ENCODE measurements at places on chromosomes 12 and 14. TPM values are rescaled to one million over a fixed set of nuclear protein-coding genes. Genes with fewer than 3 reads are reported as not detected.
A peak's percentile ranks its signal among the peaks of the same experiment; 100 is the strongest.

MLEC gene
- 60.6 TPM for total RNA-seq

CCDC196 gene
- total RNA-seq: not detected

JAG2 gene
- 0.44 TPM for total RNA-seq

CPNE6 gene
- total RNA-seq: 0.09 TPM

DNA sequence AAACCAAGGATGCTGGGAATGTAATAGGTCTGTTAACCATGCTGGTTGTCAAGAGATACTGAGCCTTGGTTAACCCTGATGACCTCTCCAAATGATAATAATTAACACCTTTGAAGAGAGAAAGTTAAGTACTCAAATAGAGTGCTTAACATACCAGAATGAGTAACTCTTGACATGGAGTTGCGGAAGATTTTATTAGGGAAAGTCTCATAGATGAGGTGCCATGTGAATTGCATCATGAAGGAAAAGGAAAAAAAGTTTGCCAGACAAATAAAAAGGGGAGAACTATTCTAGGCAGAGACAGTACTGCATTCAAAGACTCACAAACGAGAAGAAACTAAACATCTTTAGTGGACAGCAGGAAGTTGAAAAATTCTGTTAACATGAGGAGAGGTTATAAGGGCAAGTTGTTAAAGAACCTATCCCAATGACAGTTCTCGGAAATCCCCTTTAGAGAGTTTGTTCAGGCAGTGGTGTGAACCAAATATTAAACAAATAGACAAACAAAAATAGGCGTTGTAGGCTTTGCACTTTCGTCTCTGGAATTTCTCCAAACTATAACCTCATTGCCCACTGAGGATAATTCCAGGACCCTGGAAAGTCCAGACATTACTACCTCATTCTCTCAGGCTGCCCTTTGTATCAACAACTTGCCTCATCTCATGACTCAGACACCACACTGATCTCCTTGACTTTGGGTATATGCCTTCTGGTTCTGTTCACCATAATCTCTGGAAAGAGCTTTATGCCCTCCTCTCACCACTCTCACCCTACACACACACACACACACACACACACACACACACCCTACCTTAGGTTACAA, 435.0 kb downstream of the GXYLT1 start:
- H3K4me1 ChIP-seq: no peaks in the 10 kb centered on the region
- no peak overlapping the region for H3K4me3 ChIP-seq
- no peaks in the 10 kb centered on the region for H3K27me3 ChIP-seq
- no peak for DNase-seq
- no peaks in the 10 kb centered on the region for H3K36me3 ChIP-seq

- no peak for DNase-seq
- H3K27me3 ChIP-seq: no peaks in the 10 kb centered on the region
- peaks cover 5% of the 10 kb centered on the region for H3K36me3 ChIP-seq
Observed at GRCh38 chr14:91041450-91041849, 19.0 kb downstream of the RPS6KA5 start.

- peaks cover 52% of the 10 kb centered on the region for H3K36me3 ChIP-seq
- DNase-seq: no peak
- no peaks in the 10 kb centered on the region for H3K27me3 ChIP-seq
- no peaks in the 10 kb centered on the region for H3K4me1 ChIP-seq
- no peak overlapping the region for H3K4me3 ChIP-seq
Observed at GRCh38 chr12:111503116-111503515, 96.0 kb downstream of the ATXN2 start.

DNA sequence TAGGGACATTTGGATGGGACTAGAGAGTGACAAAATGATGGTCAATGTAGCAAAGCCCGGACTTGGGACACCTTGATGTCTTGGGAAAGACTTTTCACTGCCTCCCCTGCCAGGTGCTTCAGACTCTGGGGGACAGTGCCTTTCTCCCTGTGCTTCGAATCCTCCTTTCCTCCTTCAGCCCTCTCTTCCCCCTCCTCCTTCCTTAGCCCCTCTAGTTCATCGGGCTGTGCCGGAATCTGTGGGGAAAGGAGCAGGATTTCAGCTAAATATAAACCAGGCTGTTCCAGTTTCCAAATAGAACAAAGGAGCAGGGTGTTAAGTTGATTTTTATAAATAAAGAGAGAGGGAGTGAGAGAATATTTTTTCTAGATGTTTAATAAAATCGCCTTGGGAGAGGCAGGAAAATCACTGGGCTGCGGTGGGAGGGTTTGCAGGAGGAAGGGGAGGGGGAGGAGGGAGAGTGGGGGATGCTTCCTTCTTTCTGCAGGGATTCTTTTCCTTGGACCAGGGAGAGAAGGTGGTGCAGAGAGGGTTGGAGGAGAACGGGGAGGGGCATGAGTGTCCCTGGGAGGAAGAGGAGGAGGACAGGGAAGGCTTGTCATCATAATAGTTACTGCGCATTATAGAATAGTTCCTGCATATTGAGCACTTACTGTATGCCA, 21.3 kb upstream of the CABP1 start:
- DNase-seq: no peak
- peaks cover 32% of the 10 kb centered on the region for H3K27me3 ChIP-seq
- H3K36me3 ChIP-seq: no peaks in the 10 kb centered on the region
- H3K4me1 ChIP-seq: no peaks in the 10 kb centered on the region
- H3K27ac ChIP-seq: no peak overlapping the region

- peaks cover 12% of the 10 kb centered on the region for H3K4me1 ChIP-seq
- DNase-seq: no peak
- H3K4me3 ChIP-seq: no peak overlapping the region
- no peak overlapping the region for H3K27ac ChIP-seq
- H3K36me3 ChIP-seq: peaks cover 4% of the 10 kb centered on the region
- no peaks in the 10 kb centered on the region for H3K27me3 ChIP-seq
Observed at GRCh38 chr12:44021471-44021971, 185.6 kb downstream of the TMEM117 start.

- H3K27ac ChIP-seq: no peak overlapping the region
- no peak for DNase-seq
- H3K36me3 ChIP-seq: no peaks in the 10 kb centered on the region
Observed at GRCh38 chr12:120588948-120589930, 8.0 kb upstream of the POP5 start.

DNA sequence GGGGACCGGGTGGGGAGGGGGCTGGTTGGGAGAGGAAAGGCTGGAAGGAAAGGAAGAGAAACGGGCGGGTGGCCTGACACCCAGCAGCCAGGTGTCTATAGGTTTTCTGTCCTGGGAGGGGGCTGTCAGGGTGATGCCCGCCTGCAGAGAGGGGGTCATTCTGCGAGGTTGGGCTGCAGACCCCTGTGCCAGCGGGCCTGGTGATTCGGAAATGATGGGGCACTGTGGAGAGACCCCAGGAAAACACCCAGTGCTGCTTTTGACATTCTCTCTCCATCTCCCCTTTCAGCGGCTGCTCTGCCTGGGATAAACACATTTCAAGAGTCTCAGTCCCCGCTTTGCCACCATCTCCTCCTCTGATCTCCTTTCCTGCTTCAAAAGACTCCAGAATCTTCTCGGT, 168.5 kb upstream of the RTL1 start:
- no peak for DNase-seq
- H3K27me3 ChIP-seq: peaks cover 40% of the 10 kb centered on the region
- no peaks in the 10 kb centered on the region for H3K36me3 ChIP-seq
- peaks cover 10% of the 10 kb centered on the region for H3K4me1 ChIP-seq
- no peak overlapping the region for H3K27ac ChIP-seq
- no peak overlapping the region for H3K4me3 ChIP-seq

DNA sequence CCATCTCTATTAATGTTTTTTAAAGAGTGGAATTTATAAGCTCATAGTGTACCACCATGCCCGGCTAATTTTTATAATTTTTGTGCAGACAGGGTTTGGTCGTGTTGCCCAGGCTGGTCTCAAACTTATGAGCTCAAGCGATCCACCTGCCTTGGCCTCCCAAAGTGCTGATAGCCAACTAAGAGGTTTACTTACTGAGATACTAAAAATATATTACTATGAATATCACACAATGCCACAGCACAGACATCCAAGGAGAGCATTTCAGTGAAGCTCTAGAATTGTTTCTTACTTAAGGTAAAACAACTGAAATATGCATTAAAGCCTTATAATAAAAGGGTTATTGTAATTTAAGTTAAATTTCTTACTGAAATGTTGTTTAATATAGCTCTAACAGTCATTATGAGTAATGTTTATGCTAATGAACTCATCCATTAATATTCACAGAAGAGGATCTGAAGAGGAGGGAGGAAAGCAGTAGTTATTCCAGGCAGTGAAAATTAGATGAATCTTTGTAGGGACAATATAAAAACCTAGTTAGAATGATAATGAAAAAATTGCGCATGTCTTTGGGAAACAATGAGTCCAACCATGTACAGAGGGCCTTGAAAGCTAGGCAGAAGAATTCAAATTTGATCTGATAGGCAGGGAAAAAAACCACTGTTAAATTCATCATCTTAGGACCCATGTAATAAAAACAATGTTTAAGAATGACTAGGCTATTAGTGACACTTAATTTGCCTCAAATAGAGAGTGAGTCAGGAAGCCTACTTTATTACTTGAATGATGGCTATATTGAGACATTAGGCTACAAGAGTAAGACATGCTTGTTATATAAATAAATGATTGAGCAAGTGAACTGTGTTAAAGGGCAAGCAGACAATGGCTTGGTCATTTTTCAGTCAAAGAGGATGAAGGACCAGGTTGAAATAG, 99.2 kb downstream of the SLC41A2 start:
- H3K4me1 ChIP-seq: no peaks in the 10 kb centered on the region
- H3K36me3 ChIP-seq: no peaks in the 10 kb centered on the region

- H3K4me3 ChIP-seq: peak overlapping the region; percentile 33
- peaks cover 11% of the 10 kb centered on the region for H3K27me3 ChIP-seq
- H3K27ac ChIP-seq: no peak overlapping the region
- no peaks in the 10 kb centered on the region for H3K36me3 ChIP-seq
Observed at GRCh38 chr14:74613211-74613914, 1.3 kb upstream of the LTBP2 start.

- no peak overlapping the region for H3K27ac ChIP-seq
- no peak overlapping the region for H3K4me3 ChIP-seq
- DNase-seq: no peak
- no peaks in the 10 kb centered on the region for H3K4me1 ChIP-seq
- H3K36me3 ChIP-seq: no peaks in the 10 kb centered on the region
Observed at GRCh38 chr14:73625706-73626105, 13.4 kb downstream of the ACOT6 start.

DNA sequence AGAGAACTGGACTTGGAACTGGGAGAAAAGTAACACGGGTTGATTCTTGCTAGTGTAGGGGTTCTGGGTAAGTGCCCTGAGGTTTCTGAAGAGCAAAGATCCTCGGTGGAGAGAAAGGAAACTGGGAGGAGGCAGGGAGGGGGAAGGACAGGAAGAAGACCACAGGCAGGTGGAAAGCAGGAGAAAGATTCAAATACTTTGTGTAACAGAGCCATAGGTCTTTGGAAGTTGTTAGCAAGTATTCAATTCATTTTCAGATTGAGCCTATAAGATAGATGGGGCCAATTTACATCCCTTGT, 1.3 kb downstream of the PNP start:
- no peak for DNase-seq
- H3K4me3 ChIP-seq: peak overlapping the region; percentile 95
- H3K4me1 ChIP-seq: peaks cover 41% of the 10 kb centered on the region
- peak overlapping the region; percentile 93 for H3K27ac ChIP-seq

DNA sequence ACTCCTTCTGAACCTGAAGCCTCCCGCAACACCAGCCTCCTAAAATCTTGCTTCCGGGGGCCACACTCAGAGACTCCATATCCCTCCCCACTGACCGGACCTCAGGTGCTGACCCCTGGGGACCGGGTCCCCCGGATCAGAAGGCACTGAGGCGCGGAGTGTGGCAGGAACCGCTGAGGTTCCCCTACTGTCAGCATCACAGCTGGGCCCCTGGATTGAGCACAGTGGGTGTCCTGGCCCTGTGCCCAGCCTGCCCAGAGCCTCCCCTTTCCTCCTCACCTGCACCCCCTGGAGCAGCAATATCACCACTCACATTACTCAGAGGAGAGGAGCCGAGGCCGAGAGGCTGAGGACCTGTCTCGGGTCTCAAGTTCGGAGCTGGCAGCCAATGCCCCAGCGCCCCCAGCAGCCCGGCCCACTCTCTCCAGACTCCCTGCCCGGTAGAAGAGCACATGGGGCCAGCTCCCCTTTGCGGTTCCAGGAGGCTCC, 101.2 kb upstream of the EIF5 start:
- H3K27ac ChIP-seq: no peak overlapping the region
- no peak overlapping the region for H3K4me3 ChIP-seq
- no peak for DNase-seq
- H3K4me1 ChIP-seq: no peaks in the 10 kb centered on the region
- no peaks in the 10 kb centered on the region for H3K36me3 ChIP-seq
- peaks cover 36% of the 10 kb centered on the region for H3K27me3 ChIP-seq

DNA sequence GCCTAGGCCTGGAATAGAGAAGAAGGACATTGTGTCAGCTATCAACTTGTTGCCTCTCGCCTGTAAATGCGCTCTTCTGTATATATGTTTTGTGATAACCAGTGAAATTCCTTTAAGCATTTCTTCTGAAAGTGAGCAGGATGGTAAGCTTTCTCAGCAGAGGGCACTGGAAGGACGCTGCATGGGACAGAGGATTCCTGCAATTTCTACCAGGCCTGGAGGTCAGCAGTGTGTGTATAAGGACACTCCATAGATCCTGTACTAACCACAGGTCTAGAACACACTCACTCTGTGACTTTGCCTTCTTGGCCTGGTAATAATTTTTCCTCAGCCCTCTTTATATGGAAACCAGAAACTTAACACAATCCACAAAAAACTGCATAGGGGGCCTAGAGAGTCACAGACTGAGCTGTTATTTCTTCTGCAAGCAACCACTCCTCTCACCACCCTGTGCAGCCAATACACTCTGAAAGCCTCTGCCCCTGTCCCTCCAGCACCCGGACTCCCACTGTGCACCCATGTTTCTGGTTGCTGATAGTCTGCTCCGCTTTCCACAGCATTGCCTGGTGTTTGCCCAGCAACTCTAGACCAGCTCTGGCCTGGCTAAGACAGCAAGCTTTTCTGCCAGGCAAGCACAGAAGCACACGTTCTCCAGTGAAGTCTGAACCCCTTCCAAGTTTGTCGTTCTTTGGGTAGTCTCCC, 94.0 kb upstream of the RMST start:
- H3K4me1 ChIP-seq: no peaks in the 10 kb centered on the region
- no peaks in the 10 kb centered on the region for H3K36me3 ChIP-seq
- no peak for DNase-seq
- peaks cover 4% of the 10 kb centered on the region for H3K27me3 ChIP-seq
- no peak overlapping the region for H3K4me3 ChIP-seq

Measured in activated B cell treated with CpG ODN at 0.5 μM for 24 hours (primary cell).